Parietal lobe (tissue), 2 donors: ENCODE measurements at places on chromosomes 2 and 18. TPM values are rescaled to one million over a fixed set of nuclear protein-coding genes. Genes with fewer than 3 reads are reported as not detected.

The RNF152 gene
- 82.9 TPM for total RNA-seq

The L3MBTL4 gene
- 13.1 TPM for total RNA-seq

The SCYGR4 gene
- not detected for total RNA-seq

The CRYGC gene
- not detected for total RNA-seq

The ADCYAP1 gene
- 3.1 TPM for total RNA-seq

The CNTNAP5 gene
- 65.1 TPM for total RNA-seq

The BMPR2 gene
- total RNA-seq, result 121 TPM

The RAB31 gene
- total RNA-seq, result 19.7 TPM

The DNER gene
- total RNA-seq, result 93.3 TPM

The PARD6G gene
- total RNA-seq, result 11.6 TPM

The CTAGE1 gene
- total RNA-seq, result not detected

The KRTCAP3 gene
- not detected for total RNA-seq

The RGPD6 gene
- 158 TPM for total RNA-seq

The MAPRE3 gene
- total RNA-seq, result 35.7 TPM

The SKOR2 gene
- not detected for total RNA-seq

The OXER1 gene
- 0.31 TPM for total RNA-seq

The C2orf92 gene
- 11.3 TPM for total RNA-seq

The SULT1C4 gene
- total RNA-seq, result 11.9 TPM

The STPG4 gene
- total RNA-seq, result 1.9 TPM

The SLC19A3 gene
- total RNA-seq, result 3.1 TPM

The UGT1A4 gene
- not detected for total RNA-seq

The CNGA3 gene
- 6.3 TPM for total RNA-seq

The ASPRV1 gene
- 8.8 TPM for total RNA-seq

The ZDBF2 gene
- 34.4 TPM for total RNA-seq

The CUL3 gene
- 145 TPM for total RNA-seq

The SCN7A gene
- total RNA-seq, result 0.94 TPM

The PTPRN gene
- 30.7 TPM for total RNA-seq

The GAREM1 gene
- 33.5 TPM for total RNA-seq

The HADHA gene
- 69.5 TPM for total RNA-seq

The SNED1 gene
- total RNA-seq, result 5.6 TPM

The TDRD15 gene
- not detected for total RNA-seq

The C2orf78 gene
- not detected for total RNA-seq

The SERPINB5 gene
- total RNA-seq, result not detected

The AGXT gene
- total RNA-seq, result not detected

The CPO gene
- total RNA-seq, result not detected

The STON1 gene
- 10.6 TPM for total RNA-seq

The IRS1 gene
- 21.9 TPM for total RNA-seq

The ACKR3 gene
- total RNA-seq, result 12.5 TPM

The LCT gene
- total RNA-seq, result not detected

The YIPF4 gene
- 41.3 TPM for total RNA-seq

The MSH6 gene
- total RNA-seq, result 52.9 TPM

The SPATA3 gene
- total RNA-seq, result not detected

The SCLY gene
- total RNA-seq, result 19.4 TPM

The SLC5A7 gene
- total RNA-seq, result 1.3 TPM

The ATP8B1 gene
- 3.1 TPM for total RNA-seq

The APLF gene
- 7.2 TPM for total RNA-seq

The CLASP1 gene
- total RNA-seq, result 321 TPM

The FAM237A gene
- not detected for total RNA-seq

The PLB1 gene
- 4.4 TPM for total RNA-seq

The RPS27A gene
- 452 TPM for total RNA-seq
